ENCODE measurements at places on chromosomes 11 and 22.

DNA sequence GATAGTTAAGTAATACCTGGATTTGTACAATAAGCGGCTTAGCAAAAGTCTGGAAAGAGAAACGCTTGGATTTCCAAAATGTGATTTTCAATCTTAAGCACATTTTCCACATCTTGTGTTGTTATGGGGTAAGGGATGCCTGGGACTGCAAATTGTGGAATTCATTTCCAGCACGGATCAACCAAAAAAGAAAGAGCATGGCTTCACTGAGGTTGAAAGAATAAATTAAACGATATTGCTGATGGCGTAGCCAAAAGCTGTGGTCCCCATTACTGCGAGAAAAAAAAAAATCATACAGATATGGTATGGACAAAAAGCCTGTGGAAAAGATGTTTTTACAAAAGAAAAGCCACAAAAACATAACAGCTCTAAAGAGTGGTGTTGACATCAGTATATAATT is 26.0 kb upstream of the ALX4 start:
- no peak for DNase-seq

- DNase-seq: no peak
Measured at GRCh38 chr11:119668676-119669075, 60.3 kb downstream of the NECTIN1 start.

- DNase-seq: peak; percentile 55
Measured at GRCh38 chr11:63769042-63769713, 603 bp upstream of the ZFTA start.

GRCh38 chr11:57638005-57638781 is 11.5 kb downstream of the YPEL4 start:
- peak; percentile 90 for DNase-seq

DNA sequence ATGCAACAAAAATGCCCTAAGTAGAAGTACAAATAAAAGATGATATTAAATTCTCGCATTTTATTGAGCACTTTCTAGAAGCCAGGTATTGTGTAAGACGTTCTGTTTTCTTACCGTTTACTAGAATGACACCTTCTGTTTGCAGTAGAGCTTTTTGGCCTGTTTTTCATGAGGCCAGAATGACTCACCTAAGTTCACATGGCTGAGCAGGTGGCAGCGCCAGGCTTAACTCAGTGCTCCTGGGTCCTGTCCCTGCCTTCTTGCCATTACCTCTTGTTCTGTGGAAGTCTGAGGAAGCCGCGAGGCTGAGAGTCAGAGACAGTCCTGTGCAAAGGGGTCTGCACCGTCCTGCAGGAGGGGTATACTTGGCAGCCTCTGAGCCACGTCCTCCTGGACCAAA is 113.8 kb downstream of the ATXN10 start:
- no peak for DNase-seq

DNA sequence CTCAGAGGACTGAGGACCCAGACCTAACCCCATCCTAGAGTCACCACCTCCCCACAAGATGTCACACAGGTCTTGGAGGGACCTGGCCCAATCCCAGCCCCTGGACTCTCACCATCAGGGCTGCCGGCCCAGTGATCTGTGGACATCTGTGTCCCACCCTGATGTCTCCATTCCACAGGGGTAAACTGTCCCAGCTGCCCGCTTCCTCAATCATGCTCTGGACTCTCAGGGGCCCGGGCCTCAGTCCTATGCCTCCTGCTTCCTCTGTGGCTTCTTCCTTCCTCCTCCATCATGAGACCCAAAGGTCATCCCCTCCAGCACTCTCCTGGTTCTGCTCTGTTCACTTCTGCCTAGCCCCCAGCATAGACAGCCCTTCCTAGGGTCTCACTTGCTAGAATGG is 32.2 kb downstream of the ARAP1 start:
- no peak for DNase-seq

DNA sequence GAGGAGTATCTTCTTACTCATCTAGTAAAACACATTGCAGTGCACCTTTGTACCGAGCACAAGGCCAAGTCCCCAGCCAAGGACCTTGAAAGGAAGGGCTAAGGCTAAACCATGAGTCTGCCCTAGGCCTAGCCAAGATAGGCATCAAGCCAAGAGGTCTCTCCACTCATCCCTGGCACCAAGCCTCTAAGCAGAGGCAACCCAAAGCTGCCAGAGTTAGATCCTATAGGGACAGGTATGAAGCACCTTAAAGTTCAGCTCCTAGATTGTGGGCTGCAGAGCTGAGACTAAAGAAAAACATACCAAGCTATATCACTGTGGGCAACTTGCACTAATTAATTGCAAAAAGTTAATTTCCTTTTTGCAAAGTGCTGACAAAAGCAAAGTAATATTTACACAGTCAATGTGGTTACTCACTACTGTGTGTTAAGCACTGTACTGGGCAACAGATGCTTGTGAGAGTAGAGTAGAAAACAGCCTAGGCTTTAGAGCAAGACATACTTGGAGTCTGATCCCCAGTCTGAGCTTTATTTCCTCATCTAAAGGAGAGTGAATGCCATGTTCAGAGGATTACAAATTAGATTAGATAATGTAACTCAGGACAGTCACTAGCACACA is 7.2 kb downstream of the COA4 start:
- no peak for DNase-seq

- no peak for DNase-seq
Measured at GRCh38 chr11:128515826-128516778, 71.3 kb downstream of the ETS1 start.

- DNase-seq: peak; percentile 51
Measured at GRCh38 chr11:2196970-2197770, 25.6 kb upstream of the TH start.

DNA sequence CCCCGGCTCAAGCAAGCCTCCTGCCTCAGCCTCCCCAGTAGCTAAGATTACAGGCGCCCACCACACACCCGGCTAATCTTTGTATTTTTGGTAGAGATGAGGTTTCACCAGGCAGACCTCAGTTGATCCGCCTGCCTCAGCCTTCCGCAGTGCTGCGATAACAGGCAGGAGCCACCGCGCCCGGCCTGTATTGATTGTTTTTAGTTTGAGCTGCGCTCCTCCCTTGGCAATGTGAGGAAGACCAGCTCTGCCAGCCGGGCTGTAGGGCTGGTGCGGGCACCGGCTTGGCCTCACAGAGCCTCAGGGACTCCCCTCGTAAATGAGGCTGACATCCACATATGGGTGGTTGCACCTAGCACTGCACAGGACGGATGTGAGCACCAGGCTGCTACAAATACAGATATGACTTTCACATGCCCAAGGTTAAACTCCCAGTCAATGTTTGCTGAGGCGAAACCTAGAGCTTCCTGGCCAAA is 7.5 kb upstream of the SLC2A11 start:
- no peak for DNase-seq

DNA sequence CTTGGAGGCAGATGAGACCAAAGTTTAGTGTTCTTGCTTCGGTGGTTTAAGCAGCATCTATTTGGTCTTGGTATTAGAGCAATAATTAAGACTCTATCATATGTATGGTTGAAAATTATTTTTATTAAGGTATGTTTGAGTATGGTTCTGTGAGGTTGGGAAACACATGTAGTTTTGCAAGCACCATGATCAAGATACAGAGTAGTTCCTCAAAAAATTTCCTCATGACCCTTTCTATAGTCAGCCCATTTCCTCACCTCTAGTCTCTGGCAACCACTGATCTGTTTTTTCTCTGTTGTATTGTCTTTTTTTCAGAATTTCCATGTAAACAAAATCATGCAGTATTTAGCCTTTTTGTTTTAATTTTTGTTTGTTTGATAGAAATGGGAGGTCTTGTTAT is 18.4 kb downstream of the MTMR3 start:
- no peak for DNase-seq

- no peak for DNase-seq
Measured at GRCh38 chr11:103970701-103971249, 65.7 kb upstream of the DDI1 start.

DNA sequence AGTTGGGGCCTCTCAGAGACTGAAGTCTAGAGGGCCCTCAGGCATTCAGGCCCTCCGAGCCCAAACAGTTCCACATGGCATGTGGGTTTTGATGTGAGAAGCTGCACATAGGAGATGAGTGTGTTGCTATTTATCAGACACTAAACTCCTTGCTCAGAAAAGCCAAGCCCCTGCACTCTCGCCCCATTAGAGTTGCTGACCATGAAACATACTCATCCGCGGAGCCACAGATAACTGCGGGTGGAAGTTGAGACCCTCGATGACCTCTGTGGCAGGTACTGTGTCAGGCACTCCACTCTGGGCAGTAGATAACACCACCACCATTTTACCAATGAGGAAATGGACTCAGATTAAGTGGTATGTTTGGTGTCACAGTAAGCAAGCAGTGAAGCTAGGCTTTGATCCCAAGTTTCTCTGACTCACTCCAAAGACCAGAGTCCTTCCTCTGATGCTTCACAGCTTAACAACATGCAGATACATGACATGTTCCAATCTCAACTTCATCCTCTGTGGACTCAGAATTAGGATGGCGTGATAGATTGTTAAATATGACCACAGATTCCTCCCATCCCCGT is 202.1 kb downstream of the ADAMTS15 start:
- DNase-seq: no peak

DNA sequence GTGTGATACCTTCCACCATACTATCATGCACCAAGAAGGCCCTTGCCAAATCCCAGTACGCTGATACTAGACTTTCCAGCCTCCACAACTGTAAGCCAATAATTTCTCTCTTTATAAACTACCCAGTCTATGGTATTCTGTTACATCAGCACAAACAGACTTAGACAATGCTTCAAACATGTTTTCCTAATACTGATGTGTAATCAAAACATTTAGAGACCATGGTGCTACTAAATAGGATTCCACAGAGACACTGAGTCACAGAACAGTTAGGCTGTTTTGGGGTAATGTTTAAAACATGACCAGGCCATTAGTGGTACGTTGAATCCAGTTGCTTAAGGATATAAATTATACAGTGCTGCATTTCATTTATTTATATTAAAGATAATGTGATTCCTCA is 103.7 kb downstream of the PICALM start:
- peak; percentile 30 for DNase-seq
